Omental fat pad (tissue), 4 donors: ENCODE measurements at places on chromosomes 7 and 10. TPM values are rescaled to one million over a fixed set of nuclear protein-coding genes. Genes with fewer than 3 reads are reported as not detected.

The AHR gene
- total RNA-seq = 157 TPM

The CPA4 gene
- total RNA-seq = 9.7 TPM

The NET1 gene
- total RNA-seq = 80.7 TPM

The ZNF239 gene
- total RNA-seq = 4.1 TPM

DNA sequence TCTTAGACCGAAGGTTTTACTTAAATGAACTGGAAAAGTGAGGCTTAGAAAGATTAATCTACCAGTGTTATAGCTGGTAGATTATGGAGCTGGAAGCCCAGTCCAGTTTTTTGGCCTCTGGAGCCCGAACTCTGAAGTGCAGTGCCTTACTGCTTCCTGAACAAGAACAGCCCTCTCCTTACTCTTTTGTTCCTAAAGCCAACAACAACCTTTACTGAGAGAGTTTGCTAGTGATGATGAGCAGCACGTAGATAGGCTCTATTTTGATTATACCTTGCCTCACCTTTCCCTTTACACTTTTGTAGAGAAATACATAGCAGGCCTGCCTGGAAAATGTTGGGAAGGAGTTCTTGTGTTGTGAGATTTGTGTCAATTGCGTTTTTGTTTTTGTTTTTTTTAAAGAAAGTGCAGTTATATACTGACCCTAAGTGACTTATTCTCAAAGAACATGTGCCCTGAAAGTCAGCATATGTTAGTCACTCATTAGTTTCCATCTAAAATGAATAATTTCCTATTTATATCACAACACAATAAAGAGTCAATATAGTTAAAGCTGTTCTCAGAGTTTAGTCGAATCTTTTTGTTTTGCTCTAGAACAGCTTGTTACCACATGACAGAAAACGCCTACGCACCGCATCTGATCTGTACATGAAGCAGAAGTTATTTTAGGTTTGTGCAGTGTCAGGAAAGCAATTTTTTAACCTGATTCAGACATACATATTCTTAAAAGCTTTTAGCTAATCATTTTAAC is 33.0 kb downstream of the PLEKHA1 start:
- no peak for DNase-seq

DNA sequence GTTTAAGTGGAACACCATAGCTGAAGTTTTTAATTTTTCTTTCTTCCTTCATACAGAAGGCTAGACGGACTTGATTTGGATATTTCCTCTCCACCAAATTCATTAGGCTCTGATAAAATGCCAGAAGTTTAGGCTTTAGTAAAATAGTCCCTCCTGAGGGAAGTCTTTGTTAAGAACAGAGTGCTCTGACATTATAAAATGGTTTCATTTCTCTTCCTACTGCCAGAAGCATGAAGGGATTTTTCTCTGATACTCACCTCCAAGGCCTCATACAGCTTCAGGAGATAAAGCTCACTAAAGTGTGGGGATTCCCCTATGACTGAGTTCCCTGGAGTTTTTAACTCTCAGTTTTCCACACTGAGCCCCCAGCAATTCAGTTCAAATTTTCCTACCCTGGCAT is 1489.6 kb downstream of the REEP3 start:
- no peak for DNase-seq

DNA sequence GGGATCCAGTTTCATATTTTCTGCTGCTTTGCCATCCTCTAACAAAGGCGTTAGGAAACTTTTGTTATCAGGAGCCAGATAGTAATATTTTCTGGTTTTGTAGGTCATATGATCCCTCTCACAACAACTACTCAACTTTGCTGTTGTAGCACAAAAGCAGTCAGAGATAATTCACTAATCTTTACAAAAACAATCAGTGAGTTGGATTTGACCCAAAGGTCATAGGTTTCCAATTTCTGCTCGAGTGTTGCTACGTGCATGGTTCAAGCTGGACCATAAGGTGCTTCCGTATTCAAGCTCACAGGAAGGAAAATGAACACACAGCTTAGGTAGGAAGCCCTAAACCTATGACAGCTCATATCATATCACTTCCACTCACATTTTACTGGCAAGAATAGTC is 92.4 kb upstream of the SFMBT2 start:
- DNase-seq = no peak

DNA sequence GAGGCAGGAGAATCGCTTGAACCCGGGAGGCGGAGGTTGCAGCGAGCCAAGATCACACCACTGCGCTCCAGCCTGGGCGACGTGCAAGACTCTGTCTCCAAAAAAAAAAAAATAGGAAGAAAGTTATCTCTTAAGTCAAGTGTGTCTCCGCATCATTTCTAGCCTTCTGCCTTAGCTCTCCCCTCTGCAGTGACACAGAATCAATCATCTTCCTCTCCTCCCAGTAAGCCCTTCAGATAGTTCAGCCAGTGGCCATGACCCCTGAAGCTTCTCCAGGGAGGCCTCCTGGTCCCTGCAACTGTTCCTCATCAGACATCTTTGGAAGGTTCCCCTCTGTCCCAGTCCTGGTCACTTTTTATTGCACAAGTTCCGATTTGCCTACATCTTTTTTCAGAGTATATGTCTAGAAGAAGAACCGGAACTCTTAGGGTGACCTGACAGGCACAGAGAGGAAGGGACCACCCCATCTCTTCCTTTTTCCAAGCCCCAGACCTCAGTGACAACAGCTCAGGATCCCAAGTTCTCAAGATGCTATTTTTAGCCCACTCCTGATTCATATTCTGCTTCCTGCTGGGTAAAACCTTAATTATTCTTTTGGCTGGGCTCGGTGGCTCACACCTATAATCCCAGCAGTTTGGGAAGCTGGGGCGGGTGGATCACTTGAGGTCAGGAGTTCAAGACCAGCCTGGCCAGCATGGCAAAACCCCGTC is 6.6 kb upstream of the RHBDD2 start:
- DNase-seq = no peak

DNA sequence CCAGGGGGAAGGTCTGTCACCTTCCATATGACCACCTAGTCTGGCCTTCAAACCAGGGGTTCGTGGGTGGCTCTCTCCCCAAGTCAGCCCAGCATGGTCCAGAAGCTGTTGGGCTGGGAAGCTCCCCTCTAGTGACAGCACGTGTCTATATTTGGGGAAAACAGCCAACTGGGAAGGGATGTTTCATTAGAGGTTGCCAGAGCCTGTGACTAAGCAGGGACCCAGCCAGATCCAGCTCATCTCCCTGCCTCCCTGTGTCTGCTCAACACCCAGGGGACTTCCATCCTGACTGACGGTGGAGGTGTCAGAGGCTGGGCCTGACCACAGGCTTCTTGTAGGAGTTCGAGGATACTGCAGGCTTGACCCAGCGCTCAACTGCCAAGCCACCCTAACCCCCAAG is 10.5 kb downstream of the STYXL1 start:
- no peak for DNase-seq

DNA sequence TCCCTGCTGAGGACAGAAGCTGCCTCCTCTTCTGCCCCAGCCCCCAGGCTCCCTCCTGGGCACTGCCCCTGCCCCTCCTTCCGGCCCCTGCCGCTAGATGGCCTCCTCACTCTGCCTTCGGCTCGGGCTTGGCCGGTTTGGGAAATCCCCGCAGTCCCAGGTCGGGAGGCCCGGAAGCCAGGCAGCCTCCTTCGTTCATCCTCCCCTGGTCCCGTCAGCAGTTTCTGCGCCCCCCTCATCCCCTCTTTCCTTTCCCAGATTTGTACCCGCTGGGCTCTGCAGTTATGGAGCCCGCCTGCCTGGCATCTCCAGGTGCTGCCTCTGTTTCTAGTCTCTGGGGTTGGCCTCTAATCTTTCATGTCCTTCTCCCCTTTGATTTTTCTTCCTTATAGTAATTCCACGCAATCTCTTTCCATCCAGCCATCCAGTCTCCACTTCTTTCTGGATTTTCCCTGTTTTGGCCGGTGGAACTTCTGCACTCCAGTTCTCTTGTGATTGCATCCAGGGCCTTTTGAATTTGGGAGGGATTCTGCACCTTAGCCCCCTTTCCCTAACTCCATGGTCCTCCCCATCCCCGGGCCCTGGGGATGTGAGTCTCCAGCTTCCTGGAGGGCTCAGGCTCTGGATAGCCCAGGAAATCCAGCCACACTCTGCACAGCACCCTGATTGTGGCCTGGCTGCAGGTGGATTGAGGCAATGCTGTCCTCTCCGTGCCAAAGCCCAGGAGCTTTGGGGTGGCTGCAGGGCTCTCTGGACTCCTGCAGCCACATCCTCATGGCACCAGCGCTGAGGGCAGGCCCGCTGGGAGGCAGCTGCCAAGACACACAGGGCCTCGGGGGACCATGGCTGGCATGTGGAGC is 3.3 kb upstream of the SHH start:
- no peak for DNase-seq

GRCh38 chr7:105355701-105356100 is 33.0 kb downstream of the SRPK2 start:
- DNase-seq = no peak

- no peak for DNase-seq
Observed at GRCh38 chr7:130553398-130554029, 61.6 kb downstream of the MEST start.

DNA sequence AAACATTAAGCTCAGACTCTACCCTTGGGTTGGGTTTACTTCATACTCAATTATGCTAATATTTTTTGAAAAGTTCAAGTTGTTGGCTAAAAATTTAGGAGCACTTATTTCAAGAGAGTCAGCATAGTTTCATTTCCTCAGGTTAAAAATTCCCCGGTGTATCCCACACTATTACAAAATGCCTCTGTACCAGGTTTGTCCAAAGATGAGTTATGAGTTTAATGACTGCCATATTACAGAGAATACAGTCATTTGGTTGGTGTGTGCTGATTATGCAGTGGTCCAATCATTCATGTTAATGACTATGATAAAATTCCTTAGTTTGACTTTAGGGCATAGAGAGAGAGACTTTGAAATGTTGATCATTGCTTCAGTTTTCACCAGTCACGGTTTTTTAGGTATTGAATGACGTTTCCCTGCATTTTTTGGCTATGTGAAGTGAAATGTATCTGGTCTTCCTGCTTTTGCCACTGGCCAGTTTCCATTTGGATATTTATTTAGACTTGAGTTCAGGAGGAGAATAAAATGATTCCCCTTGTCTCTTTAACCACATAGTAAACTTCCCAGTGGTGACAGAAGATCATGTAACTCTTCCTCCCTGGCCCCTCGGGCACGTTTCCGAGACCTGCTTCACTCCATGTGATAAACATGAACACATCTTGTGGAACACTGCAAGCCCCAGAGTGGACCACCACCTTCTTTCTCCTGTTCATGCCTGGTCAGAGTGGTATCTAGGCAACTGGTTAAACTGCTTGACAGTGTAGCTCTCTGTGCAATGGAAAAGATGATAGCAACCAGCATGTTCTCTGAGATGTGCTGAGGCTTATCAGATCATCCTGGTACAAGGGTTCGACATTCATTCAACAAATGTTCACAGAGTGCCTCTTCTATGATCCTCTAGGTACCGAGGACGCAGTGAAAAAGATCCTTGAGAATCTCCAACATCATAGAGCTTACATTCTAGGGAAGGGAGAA is 153.6 kb downstream of the CACNB2 start:
- no peak for DNase-seq

- DNase-seq = no peak
Observed at GRCh38 chr7:122637784-122638183, 61.1 kb downstream of the RNF133 start.

DNA sequence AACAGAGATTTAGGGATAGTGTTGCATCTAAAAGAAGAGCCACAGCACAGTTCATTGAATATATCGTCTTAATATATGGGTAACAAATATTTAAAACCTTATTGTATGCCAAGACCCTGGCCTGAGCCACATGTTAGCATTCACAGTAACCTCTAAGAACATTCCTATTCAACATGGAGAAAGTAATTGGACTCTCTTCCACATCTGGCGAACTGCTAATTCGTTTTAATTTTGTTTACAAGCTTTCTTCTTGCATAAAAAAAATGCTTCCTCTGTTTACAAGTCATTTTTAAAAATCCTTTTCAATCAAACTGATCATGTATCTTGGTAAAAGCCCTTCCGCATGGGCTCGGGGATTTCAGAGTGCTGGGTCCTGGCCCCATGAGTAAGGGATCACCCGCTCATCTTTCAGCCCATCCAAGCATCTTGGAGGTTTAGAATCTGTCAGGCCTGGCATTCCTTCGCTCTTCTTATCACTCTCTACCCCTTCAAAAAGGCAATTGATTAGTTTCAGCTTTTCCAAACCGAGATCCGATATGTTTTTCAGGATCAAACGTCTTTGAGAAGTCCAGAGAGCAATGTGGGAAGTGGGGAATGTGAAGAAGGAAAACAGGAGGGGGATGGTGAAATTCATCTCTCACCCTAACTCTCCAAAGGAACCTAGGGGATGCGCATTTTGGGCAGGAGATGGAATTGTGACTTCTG is 7.3 kb downstream of the TWIST1 start:
- no peak for DNase-seq

- no peak for DNase-seq
Observed at GRCh38 chr7:662576-662975, 63.9 kb upstream of the DNAAF5 start.

GRCh38 chr7:99003419-99003818 is 125.1 kb downstream of the TRRAP start:
- DNase-seq = no peak

GRCh38 chr10:86243651-86244155 is 122.9 kb downstream of the GRID1 start:
- DNase-seq = no peak
